Stimulated activated naive B cell treated with anti-CD40 and anti-IgM and Interleukin-4, amounts not matched to agents 10 μg/mL and 1 μg/mL and 100 μg/mL, for 72 hours (primary cell): ENCODE measurements at places on chromosomes 1 and 21.

GRCh38 chr1:242017580-242018233 lies 18.8 kb upstream of the MAP1LC3C start:
- no peaks in the 10 kb centered on the region for H3K36me3 ChIP-seq
- no peak overlapping the region for H3K4me3 ChIP-seq
- no peaks in the 10 kb centered on the region for H3K27me3 ChIP-seq
- peak; percentile 27 for DNase-seq
- no peaks in the 10 kb centered on the region for H3K4me1 ChIP-seq
- H3K27ac ChIP-seq: no peak overlapping the region

DNA sequence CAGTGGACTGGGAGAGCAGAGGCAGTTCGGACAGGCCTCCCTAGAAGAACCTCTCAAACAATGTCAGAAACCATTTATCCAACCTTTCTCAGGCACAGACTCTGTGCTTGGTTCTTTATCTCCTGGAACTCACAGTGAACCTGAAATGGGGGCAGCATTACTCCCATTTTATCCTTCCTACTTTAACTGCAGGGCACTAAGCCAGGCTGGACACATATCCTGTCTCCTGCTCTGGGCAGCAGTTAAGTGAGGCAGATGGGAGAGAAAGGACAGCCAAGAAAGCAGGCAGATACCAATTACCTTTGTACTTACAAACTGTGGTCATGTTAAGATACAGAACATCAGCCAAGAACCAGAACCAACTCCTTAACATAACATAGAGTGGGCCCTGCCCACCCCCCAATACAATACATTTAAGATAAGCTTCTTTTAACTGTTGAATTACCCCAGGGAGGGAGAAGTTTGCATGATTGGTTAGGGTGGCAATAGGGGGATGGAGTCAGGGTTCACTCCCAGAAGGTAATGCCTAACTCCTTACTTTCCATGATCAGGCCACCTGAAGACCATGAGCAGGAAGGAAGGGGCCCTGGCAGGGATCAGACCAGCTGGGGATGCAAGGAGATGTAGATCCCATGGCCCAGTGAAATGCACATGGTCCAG lies 10.9 kb downstream of the KDF1 start:
- H3K4me3 ChIP-seq: no peak overlapping the region
- DNase-seq: no peak
- H3K27ac ChIP-seq: peak overlapping the region; percentile 81

- H3K27me3 ChIP-seq: no peaks in the 10 kb centered on the region
- peaks cover 56% of the 10 kb centered on the region for H3K36me3 ChIP-seq
- H3K4me1 ChIP-seq: peaks cover 24% of the 10 kb centered on the region
- no peak overlapping the region for H3K4me3 ChIP-seq
- peak overlapping the region; percentile 5 for H3K27ac ChIP-seq
Measured at GRCh38 chr1:32797456-32797855, 19.7 kb downstream of the YARS1 start.

DNA sequence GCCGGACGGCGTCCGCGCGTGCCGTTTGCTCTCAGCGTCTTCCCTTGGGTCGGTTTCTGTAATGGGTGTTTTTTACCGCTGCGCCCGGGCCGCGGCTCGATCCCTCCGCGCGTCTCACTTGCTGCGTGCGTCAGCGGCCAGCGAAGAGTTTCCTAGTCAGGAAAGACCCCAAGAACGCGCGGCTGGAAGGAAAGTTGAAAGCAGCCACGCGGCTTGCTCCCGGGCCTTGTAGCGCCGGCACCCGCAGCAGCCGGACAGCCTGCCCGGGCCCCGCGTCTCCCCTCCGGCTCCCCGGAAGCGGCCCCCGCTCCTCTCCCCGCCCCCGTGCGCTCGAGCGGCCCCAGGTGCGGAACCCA lies 159.8 kb downstream of the RUNX1 start:
- peak overlapping the region; percentile 95 for H3K4me3 ChIP-seq
- H3K4me1 ChIP-seq: peaks cover 42% of the 10 kb centered on the region
- peak; percentile 69 for DNase-seq
- H3K27ac ChIP-seq: peak overlapping the region; percentile 99
- H3K27me3 ChIP-seq: no peaks in the 10 kb centered on the region
- peaks cover 29% of the 10 kb centered on the region for H3K36me3 ChIP-seq

GRCh38 chr1:16503494-16503893 lies 10.6 kb downstream of the RNU1-1 start:
- no peak overlapping the region for H3K27ac ChIP-seq
- H3K4me1 ChIP-seq: peaks cover 22% of the 10 kb centered on the region
- no peaks in the 10 kb centered on the region for H3K36me3 ChIP-seq
- DNase-seq: no peak
- H3K4me3 ChIP-seq: no peak overlapping the region
